ENCODE measurements at places on chromosomes 4 and X. TPM values are rescaled to one million over a fixed set of nuclear protein-coding genes. Genes with fewer than 3 reads are reported as not detected.

DNA sequence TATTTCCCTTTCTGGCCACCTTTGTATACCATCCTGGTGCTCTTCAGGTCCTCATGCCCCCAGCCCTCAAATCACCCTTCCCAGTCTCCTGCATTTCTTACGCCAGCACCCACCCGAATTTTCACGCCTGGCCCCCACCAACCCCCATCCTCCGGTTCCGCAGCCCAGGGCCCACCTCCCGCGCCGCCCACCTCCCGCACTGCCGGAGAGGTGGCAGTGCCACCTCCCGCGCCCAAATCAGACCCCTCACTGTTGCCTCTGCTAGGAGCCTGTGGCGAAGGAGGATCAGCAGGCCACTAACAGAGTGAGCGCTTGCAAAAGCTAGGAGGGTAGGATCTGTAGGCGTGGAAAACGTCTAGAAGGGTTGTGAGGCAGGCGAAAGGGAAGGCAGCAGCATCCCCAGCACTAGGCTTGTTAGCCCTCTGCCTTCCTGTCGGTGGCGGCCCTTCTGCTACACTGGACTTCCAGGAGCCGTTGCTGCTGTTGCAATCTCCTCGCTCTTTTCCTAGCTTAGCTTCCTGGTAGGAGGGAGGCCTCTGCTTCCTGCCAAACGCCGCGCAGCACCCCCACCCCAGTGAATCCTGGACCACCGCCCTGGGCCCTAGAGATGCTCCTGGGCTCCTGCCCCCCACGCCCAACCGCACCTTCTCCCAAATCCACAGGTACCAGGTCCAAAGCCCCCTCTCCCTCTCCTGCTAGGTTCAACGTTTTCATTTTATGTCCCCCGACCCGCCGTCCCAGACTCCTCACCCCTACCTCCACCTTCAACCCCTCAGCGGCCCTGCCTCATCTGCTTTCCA, 51.0 kb downstream of the SPIN2B start:
- DNase-seq, result no peak

Gene ANK2
- total RNA-seq, result 477 TPM

DNA sequence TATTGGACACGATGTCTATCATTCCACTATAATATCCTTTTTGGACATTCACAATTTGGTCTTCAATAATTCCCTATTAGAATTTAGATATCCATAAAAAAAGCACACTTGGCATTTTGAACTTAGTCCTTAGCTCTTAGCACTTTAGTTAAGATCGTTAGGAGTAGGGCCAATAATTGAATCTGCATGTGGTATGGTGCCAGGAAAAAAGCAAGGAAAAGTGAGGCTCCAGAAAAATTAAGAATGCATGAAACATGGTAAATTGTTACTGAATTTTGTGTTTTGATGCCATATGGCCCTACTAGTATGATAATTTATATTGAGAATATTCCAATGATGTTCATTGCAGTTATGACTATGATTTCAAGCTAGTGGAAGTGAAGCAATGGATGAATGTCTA, 53.6 kb upstream of the TEX13A start:
- DNase-seq, result no peak

- no peak for DNase-seq
Measured at GRCh38 chr4:112854420-112854819, 195.0 kb upstream of the ANK2 start.

DNA sequence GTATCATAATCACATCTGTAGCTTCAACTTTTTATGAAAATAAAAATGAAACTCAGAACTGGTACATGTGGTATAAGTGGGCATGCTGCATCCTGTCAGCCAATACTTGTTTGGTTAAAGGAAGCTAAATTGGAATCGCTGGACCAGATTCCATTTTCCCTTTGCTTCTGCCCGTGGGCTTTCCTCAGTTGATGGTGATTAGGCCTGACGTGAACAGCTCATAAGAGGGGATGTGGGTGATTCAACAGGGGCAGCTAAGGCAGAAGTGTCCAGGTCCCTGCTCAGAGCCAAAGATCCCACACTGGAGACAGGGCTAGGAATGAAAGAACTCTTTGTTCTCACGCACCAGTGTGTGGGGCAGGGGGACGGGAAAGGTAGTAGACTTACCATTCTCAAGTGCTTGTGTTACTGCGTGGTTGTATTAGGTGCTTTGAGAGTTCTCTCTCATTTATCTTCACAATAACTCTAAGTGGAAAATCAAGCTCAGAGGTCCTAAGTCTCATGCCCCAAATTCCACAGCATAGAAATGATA, 63.2 kb upstream of the GUCY1A1 start:
- DNase-seq, result no peak

GRCh38 chrX:130299279-130300009, 30.7 kb upstream of the ZNF280C start:
- DNase-seq, result no peak

Gene NHSL2
- 0.82 TPM for total RNA-seq

GRCh38 chr4:70842761-70843435, 3.2 kb upstream of the GRSF1 start:
- no peak for DNase-seq

DNA sequence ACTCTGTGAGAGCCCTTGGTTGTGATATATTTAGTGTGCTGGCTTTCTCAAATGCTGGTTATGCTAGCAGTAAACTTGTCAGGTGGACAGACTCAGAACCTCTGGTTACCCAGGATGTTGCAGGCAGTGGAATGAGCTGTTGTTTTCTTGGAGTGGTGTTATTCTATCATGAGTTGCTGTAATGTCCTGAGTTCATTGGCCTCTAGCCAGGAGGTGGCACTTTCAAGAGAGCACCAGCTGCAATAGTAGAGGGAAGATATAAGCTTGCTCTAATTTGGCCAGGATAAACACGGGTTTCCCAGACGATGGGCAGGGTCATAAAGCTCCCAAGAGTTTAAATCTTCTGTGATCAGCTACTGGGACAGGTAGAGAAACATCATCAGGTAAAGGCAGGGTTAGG, 95.0 kb upstream of the UBQLN2 start:
- no peak for DNase-seq

- no peak for DNase-seq
Measured at GRCh38 chr4:76736414-76736813, 161.5 kb downstream of the SOWAHB start.

Gene SCD5
- 254 TPM for total RNA-seq

GRCh38 chr4:183370786-183371185, 48.6 kb upstream of the CLDN24 start:
- DNase-seq, result no peak

GRCh38 chrX:142499992-142500391, 294.9 kb upstream of the MAGEC2 start:
- no peak for DNase-seq

Gene TSC22D3
- 46.5 TPM for total RNA-seq

DNA sequence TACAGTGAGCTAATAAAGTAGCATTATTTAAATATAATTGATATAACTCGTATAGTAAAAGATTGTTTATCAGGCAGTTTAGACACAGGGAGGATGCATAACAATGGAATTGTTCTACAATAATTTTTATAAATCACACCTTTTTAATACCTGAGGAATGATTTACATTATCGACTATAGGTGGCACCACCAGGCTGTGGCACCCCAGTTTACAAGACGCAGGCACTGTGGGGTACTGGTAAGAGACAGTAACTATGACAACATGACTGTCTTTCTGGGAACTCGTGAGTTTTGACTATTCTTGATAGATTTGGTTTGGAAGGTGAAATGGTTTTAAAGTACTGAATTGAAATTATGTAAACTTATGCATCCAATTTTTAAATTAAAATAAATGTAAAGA, 27.1 kb upstream of the STBD1 start:
- no peak for DNase-seq

- DNase-seq, result no peak
Measured at GRCh38 chrX:120732461-120732860, 102.6 kb upstream of the C1GALT1C1 start.

Gene MBNL3
- total RNA-seq, result 2.0 TPM

Gene SPANXA1
- not detected for total RNA-seq

Gene ARHGEF6
- 8.6 TPM for total RNA-seq

GRCh38 chr4:78811034-78811433, 34.9 kb downstream of the BMP2K start:
- DNase-seq, result no peak

DNA sequence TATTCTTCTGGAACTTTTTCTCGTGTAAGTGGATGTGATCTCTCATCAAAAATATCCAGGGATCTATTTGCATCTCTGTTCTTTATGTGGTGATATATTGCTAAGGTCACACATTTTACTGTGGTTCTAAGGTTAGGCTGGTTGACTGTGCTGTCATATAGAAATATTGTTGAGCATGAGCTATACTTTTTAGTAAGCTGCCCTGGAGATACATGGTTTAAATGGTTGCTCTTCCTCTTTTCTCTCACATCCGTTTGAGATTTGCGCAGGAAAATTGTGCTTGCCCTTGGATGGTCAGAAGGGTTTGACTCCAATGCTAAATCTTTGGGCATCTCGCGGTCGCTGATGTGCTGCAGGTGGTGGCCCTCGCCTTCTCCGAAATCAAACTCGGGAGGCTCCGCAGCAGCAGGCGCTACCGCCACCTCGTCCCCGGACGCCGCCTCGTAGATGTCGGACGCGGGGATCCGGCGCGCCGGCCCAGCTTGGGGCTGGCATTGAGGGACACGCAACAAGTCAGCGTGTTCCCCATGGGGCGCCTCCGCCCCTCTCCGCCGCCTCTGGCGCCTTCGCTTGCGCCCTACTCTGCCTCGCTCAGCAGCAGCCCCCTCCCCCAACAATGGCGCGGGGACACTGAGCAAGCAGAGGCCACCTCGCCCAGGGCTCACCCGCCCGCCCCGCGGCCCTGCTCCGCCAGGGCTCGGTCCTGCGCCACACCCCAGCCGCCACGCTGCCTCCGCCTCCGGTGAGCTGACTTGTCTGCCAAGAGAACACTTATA, 154.5 kb downstream of the MSN start:
- DNase-seq, result no peak

Gene TMPRSS11B
- not detected for total RNA-seq

Gene TMEM156
- 0.41 TPM for total RNA-seq

Gene DGKK
- total RNA-seq, result 0.41 TPM

Gene TNIP3
- under 0.01 TPM for total RNA-seq

GRCh38 chr4:156774422-156774821, 197.2 kb downstream of the PDGFC start:
- no peak for DNase-seq

DNA sequence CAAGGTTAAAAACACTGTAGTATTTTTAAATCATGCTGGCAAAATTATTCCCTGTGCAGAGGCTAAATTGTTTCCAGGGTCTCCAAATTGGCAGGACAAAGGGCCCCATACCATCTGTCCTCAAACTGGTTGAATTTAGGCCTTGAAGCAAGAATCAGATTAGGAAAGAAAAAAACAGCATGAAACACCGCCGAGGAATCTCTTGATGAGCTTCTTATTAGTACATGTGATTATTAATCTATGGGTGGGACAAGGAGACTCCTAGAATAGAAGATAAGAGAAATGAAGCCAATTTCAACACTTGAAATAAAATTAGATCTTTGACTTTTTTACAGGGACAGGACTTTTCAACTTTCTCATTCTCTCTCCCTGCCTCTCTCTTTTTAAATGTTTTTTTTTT, 7.1 kb upstream of the CLNK start:
- no peak for DNase-seq

DNA sequence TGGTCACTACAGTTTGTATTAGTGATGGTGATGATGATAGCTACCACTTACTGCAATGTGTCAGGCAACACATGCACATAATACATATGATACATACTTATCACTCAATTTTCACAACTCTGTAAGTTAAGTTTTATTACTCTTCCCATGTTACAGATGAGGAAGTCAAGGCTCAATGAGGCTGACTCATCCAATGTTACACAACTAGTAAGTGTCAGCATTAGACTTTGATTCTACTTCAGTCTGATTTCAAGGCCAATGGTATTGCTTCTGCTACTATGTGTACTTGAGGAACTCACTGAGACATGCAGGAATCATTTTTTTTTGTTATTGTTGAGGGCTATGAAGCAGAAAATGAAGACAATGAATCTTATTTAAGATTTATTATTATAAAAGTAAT, 96.4 kb upstream of the TRPC5OS start:
- no peak for DNase-seq

Gene GLOD5
- total RNA-seq, result not detected

- DNase-seq, result no peak
Measured at GRCh38 chr4:14294611-14295010, 667.1 kb upstream of the BOD1L1 start.

- DNase-seq, result no peak
Measured at GRCh38 chrX:106612393-106612763, 600 bp downstream of the RADX start.
